ENCODE measurements at places on chromosomes 12 and 14. TPM values are rescaled to one million over a fixed set of nuclear protein-coding genes. Genes with fewer than 3 reads are reported as not detected.

GRCh38 chr14:95850429-95850828 lies 26.2 kb upstream of the TUNAR start:
- DNase-seq, result no peak

DNA sequence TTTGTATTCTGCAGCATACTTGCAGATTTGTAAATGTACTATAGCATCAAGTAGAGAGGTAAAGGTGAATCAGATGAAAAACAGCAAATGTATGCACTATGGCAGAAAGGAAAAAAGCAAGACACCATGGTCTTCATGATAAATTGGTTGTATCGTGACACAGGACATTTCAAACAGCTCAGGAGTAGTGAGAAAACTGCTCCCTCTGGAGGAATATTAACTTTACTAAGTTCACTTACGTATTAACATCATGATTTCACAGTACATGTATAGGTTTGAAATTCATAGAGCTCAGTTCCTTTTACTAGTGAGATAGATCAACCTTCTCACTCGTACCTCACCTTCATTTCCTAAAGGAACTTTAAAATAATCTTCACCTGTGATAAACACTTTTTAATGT lies 6.5 kb downstream of the MBIP start:
- no peak for DNase-seq

- DNase-seq, result no peak
Measured at GRCh38 chr14:70658899-70659298, 17.2 kb downstream of the TTC9 start.

- DNase-seq, result no peak
Measured at GRCh38 chr12:56574210-56574609, 52.6 kb downstream of the RBMS2 start.

- no peak for DNase-seq
Measured at GRCh38 chr12:718756-719102, 33.6 kb upstream of the WNK1 start.

DNA sequence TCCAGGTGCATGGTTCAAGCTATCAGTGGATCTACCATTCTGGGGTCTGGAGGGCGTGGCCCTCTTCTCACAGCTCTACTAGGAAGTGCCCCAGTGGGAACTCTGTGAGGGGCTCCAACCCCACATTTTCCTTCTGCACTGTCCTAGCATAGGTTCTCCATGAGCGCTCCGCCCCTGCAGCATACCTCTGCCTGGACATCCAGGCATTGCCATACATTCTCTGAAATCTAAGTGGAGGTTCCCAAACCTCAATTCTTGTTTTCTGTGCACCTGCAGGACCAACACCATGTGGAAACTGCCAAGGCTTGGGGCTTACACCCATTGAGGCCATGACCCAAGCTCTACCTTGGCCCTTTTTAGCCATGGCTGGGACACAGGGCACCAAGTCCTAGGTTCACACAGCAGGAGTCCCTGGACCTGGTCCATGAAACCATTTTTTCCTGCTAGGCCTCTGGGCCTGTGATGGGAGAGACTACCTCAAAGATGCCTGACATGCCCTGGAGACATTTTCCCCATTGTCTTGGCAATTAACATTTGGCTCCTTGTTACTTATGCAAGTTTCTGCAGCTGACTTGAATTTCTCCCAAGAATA lies 76.8 kb downstream of the CRADD start:
- DNase-seq, result no peak

GRCh38 chr12:12645485-12645884 lies 33.8 kb downstream of the CREBL2 start:
- no peak for DNase-seq

- no peak for DNase-seq
Measured at GRCh38 chr12:29081101-29081500, 68.0 kb upstream of the FAR2 start.

GRCh38 chr14:64249363-64249762 lies 44.8 kb downstream of the ESR2 start:
- DNase-seq, result no peak

DNA sequence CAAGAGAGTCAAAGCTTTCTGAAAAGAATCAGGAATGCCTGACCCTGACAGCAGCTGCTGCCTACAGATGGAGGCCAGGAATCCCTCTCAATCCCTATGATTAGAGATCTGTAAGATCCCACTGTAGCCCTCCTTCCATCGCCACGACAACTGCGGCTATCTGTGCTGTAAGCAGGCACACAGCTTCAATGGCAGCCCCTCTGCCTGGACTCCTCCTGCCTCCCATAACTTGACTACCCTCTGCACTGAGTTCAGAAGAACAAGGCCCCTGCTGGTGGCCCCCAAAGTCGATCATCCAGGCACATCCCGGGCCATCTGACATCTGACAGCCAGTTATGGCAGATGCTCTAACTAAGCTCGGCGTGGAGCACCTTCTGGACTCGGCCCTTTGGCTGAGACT lies 2.9 kb downstream of the CLMN start:
- DNase-seq, result no peak

DNA sequence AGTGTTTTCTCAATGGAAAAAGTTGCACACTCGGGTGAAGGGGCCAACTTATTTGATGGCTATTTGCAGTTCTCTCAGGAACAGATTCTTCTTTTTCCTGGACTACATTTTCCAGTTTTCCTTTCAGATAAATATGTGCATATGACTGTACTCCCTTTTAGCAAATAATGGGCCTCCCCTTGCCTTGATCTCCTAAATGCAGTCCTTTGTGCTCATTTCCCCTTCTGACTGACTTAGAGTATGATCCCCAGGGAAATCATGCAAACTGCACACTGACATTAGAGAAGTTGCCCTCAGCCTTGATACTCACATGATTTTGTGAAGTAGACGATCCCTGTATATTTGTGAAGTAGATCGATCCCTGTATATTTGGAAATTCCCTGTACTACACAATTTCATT lies 492.9 kb upstream of the NOVA1 start:
- no peak for DNase-seq

DNA sequence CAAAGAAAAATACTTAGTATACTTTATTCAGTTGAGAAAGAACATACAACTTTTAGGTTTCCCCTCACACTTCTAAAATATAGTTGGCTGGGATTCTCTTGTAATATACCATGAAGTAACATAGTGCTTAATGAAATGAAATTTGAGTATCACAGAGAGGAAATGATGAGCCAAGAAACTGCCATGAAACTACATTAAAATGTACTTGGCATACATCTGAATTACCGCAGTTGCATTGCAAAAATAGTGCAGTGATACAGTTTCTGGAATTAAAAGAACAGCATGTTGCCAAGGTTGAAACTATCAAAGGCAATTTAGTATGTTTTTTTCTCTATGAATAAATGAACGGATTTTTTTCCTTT lies 389.2 kb downstream of the TMEM117 start:
- DNase-seq, result no peak

- no peak for DNase-seq
Measured at GRCh38 chr14:60184146-60184904, 19.1 kb upstream of the DHRS7 start.

- DNase-seq, result no peak
Measured at GRCh38 chr14:60657456-60658210, 8.4 kb upstream of the SIX1 start.

- no peak for DNase-seq
Measured at GRCh38 chr12:133264173-133264572, 28.5 kb upstream of the ANHX start.

- DNase-seq, result no peak
Measured at GRCh38 chr14:99630202-99630601, 14.7 kb upstream of the HHIPL1 start.

- DNase-seq, result no peak
Measured at GRCh38 chr12:113134521-113134951, 1.0 kb downstream of the RASAL1 start.

DNA sequence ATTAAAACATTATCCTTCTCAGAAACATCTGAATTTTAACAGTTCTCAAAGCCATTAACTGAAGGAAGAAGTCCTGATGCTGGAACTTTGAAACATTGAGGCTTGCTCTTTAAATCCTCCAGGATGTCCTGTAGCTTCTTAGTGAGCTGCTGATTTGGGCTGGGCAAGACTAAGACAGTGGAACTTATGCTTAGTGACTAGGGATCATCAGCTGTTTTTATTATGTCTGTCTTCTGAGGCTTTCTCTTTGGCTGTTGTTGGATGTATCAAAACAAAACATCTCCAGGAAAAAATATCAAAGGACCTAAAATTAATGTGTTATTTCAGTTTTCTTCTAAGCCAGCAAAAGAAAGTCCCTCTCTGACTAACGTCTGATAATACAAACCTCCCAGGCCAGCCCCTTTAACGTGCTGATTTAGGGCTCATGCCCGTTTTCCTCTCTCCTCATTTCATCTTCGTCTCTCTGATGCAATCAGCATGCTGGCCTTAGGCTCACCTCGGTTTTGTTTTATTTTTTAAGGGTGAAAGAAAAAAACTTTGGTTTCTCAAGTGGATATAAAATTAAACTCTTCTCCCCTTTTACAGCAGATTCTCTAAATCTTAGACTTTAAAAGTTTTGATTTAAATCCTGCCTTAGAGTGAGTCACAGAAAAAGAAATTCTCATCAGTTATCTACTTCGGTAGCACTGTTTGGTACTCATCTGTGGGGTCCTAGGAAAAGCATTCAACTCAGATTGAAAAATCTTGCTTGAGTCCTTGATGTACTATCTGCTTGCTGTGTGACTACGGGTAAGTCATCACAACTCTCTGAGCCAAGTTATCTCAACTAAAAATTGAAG lies 106.2 kb upstream of the CCDC91 start:
- DNase-seq, result no peak

- no peak for DNase-seq
Measured at GRCh38 chr14:54349713-54350112, 47.1 kb upstream of the CDKN3 start.

DEPDC4 gene
- polyA plus RNA-seq, result 1.4 TPM

GARIN6 gene
- polyA plus RNA-seq, result not detected

PTCSC3 gene
- not detected for polyA plus RNA-seq

ADGRD1 gene
- 2.1 TPM for polyA plus RNA-seq

UNC79 gene
- polyA plus RNA-seq, result 0.05 TPM

MIP gene
- not detected for polyA plus RNA-seq

KCTD10 gene
- polyA plus RNA-seq, result 79.7 TPM

SYNDIG1L gene
- polyA plus RNA-seq, result 0.38 TPM

NR1H4 gene
- 3.8 TPM for polyA plus RNA-seq

HVCN1 gene
- 6.0 TPM for polyA plus RNA-seq

ADAMTS20 gene
- not detected for polyA plus RNA-seq
